Right renal pelvis (tissue), 4 donors: ENCODE measurements at places on chromosomes 4 and X.

DNA sequence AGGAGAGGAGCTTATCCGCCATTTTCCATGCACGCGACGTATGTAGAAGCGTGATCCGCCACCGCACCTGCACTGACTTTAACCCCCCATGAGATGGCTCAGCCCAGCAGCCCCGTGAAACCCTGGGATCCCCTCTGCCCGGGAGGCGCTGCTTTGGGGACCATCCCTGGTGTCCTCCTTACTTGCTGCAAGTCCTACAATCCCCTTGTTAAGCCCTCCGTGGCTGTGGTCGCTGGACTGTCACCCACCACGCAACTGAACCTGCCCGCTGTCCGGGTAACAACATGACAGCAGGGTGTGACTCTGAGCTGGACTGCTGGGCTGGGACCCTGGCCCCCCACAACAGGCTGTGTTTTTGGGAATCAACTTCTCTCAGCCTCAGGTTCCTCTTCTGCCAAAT, 44.7 kb upstream of the MAN2B2 start:
- no peak for DNase-seq

- DNase-seq: no peak
These were observed 11.2 kb upstream of the CCNQ start for GRCh38 chrX:153609917-153610835.

- no peak for DNase-seq
These were observed at the start of gene MGARP for GRCh38 chr4:139279760-139280620. MGARP (minus strand) TSS chr4:139280225; CDS start chr4:139280158, 67 bp downstream.

GRCh38 chrX:111181951-111182350, 86.0 kb downstream of the PAK3 start:
- no peak for DNase-seq

DNA sequence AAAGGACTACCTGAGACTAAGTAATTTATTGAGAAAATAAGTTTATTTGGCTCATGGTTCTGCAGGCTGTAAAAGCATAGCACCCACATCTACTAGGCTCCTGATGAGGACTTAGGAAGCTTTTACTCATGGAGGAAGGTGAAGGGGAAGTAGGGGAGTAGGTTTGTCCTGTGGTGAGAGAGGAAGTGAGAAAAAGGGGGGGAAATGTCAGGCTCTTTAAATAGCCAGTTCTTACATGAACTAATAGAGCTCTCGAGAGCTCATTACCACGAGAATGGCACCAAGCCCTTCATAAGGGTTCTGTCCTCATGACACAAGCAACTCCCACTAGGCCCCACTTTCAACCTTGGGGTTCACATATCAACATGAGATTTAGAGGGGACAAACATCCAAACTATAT, 125.5 kb upstream of the NRK start:
- DNase-seq: no peak

GRCh38 chrX:44871114-44871645, 1.8 kb upstream of the KDM6A start:
- DNase-seq: no peak

GRCh38 chrX:50093625-50094024, 107.2 kb downstream of the AKAP4 start:
- no peak for DNase-seq

DNA sequence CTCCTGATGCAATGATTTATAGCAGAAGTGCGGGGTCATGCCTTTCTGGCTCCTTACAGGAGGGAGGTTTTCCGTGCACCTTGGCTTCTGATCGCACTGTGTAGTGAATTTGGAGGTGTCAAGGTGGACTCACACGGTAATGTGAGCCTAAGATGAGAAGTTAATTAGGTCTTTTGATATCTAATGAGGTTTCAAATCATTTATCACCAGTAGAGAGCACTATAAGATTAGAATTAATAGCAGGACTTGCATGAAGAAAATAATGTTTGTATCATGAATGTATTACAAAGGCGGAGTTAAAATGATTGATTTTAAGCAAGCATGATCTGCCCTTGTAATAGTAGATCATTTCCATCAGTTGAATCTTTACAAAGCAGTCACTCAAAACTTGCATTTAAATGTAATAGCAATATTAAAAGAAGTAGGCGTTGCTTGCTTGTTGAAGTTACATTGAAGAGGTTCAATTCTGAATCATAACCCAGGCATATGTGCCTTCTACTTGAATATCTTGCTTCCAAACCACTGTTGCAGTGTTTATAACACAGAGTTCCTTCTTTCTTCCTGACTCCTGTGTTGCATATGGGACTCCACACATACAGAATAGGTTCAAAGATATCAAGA, 152.1 kb downstream of the FMR1NB start:
- DNase-seq: no peak

DNA sequence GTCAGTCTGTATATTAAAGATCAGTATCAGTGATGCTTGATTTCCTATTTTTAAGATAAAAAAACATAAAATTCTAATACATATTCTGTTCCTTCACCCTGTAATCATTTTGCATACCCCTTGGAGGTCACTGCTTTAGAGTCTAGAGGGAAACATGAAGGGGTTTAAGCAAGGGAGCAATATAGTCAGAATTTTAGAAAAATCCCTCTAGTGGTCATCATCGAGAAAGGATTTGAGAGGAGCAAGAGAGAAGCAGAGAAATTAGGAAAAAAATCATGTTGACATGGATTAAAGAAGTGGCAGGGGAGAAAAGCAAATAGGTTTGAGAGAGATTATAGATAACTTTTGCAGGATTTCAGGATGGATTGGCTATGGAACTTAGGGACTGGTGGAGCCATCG, 11.1 kb downstream of the APEX2 start:
- DNase-seq: no peak

DNA sequence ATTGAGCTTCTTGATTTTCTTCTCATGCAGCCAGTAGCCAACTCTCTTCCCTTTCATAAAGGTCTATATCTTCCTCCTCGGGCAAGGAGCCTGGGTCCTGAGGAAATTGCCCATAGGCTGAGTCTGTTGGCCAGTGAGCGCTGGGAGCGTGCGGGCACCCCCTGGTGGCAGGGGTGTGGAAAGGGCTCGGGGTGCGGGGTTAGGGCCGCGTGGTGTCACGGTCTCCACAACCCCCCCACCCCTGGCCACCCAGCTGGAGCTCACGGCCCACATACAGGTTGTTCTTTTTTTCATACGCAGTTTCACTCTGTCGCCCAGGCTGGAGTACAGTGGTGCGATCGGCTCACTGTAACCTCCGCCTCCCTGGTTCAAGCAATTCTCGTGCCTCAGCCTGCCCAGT, 13.1 kb downstream of the RBM10 start:
- no peak for DNase-seq

GRCh38 chrX:69603566-69604194, 12.2 kb upstream of the EDA start:
- DNase-seq: no peak

DNA sequence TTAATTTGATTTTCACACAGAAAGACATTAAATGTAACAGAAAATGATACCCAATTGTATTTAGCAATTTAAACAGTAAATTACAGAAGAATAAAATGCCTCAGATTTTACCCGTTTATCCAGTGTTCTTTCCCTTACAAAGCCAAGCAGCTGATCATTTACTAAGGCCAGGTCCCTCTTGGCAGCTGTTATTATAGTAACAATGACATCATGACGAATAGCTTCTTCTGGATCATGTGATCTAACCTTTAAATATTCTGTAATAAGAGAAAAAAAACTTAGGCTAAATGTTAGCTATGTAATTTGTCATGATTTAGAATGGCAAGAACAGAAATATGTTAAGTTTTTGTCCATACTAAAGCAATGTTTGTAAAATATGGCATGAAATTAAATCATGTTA, 69.4 kb downstream of the PDS5A start:
- no peak for DNase-seq

- DNase-seq: no peak
These were observed 54.8 kb downstream of the PPP2R2C start for GRCh38 chr4:6417516-6418050.

- DNase-seq: peak; percentile 51
These were observed 92.3 kb upstream of the SLC7A11 start for GRCh38 chr4:138334346-138335016.

GRCh38 chr4:84887824-84888223, 78.7 kb downstream of the WDFY3 start:
- DNase-seq: no peak

GRCh38 chr4:169437299-169438047, 166.7 kb upstream of the SH3RF1 start:
- DNase-seq: no peak

- DNase-seq: no peak
These were observed 22.0 kb downstream of the GUCY1B1 start for GRCh38 chr4:155780775-155781174.

- DNase-seq: no peak
These were observed 61.1 kb upstream of the HCCS start for GRCh38 chrX:11050013-11050412.

DNA sequence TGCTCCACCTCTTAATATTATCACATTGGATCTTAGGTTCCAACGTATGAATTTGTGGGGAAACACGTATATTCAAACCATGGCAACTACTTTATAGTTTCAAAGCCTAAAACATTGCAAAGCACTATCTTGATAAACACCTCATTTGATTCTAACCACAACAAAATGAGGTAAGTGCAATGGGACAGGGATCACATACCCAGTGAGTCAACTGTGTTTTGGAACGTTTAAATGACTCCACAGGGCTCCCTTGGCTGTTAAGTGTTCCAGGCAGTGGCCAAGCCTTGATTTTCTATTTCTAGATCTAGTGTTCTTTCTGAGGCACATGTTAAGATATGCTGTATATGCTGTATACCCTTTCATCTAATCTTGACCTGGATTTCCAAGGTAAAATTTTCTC, 54.5 kb upstream of the C1QTNF7 start:
- DNase-seq: no peak

GRCh38 chrX:6184900-6185515, 43.7 kb downstream of the NLGN4X start:
- no peak for DNase-seq

DNA sequence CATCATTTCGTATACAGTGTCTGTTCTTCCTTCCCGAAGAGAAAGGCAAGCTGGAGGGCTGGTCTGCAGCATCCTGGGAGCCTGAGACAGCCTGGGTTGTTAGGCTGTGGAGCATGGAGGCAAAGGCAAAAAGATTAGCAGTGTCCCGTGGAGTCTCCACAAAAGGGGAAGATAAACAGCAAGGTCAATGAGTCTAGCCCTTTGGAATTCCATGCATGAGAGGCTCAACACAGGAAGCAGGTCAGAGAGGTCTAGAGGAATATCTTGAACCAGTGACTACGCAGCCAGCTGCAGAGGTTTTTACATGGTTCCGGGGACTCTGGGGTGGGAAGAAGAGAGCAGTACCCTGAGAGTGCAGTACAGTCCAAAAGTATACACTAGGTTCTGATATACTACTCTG, 12.2 kb upstream of the MCF2 start:
- no peak for DNase-seq

DNA sequence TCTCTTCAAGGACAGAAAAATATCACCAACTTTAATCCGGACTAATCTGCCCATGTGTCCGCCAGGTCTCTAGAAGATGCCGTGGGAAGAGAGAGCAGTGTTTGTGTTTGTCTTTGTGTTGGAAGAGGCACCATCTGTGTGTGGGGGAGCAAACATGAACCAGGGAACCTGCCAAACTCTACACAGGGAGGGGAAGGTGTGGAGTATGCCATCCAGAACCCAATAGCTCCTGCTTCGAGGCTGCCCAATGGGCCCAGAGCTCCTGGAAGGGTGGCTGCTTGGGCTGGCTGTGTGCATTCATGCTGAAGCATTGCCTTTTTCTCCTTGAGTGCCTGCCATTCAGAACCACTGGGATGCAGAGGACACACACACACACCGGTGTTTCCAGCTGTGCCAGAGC, 536.2 kb downstream of the MID1IP1 start:
- no peak for DNase-seq

GRCh38 chr4:139368998-139369397, 66.7 kb upstream of the NDUFC1 start:
- DNase-seq: peak; percentile 8

DNA sequence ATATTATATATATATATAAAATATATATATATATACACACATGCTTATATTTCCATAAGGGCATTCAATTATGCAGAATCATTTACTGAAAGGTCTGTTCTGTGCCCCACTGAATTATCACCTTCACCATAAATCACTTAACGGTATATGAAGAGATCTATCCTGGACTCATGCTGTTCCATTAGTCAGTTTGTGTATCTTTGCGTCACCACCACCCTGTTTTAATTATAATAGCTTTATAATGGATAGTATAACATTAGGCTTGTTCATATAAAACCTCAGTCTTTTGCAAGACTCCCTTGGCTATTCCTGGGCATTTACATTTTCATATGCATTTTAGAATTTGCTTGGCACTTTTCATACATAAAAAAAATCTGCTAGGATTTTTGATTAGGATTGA, 19.1 kb downstream of the WDR17 start:
- DNase-seq: no peak

GRCh38 chr4:19575924-19576323, 675.8 kb upstream of the SLIT2 start:
- no peak for DNase-seq

GRCh38 chr4:184408684-184409081, 65.7 kb downstream of the IRF2 start:
- DNase-seq: no peak

DNA sequence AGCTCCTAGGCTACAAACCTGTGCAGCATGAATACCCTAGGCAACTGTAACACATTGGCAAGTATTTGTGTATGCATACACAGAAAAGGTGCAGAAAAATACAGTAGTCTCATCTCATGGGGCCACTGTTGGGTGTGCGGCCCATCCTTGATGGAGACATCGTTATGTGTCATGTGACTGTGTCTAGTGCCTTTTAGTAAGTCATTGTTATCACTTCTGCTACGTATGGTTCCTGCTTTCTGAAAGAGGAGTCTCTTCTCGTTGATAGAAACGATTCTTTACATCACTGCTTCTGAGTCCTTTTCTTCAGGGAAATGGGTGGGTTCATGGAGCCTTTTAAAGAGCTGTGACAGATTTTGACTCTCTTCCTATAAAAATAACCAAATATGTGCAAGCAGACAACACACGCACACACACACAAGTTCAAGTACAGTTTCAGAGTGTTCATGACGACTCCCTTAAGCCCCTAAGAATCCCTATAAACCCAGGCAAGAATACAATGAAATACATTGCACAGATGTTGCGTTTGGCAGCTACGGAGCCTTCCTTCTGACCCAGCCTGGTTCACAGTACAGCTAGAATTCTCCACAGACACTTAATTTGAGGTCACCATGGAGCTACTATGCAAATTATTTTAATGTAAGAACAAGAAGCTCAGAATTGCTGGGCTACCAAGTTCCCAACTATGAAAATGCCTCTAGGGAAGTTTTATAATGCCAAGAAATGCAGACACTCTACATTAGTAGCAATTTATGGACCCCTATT, 10.2 kb upstream of the STK32B start:
- DNase-seq: no peak

DNA sequence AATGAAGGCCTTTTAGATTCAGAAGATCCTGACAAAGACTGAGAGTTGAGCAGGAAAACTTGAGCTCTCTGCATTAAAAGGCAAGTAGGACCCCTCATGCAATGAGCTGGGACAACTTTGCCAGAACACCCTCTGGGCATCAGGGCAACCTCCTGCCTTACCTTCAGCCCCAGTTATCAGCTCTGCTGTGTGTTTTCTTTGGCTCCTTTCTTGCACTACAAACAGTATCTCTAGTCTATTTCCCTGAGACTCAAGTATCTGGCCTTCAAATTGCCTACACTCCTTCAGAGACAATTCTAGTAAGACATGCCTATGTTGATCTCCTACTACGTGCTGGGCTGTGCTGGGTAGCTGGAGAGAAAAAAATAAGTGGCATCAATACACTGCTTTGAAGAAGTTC, 192.2 kb downstream of the MID1IP1 start:
- no peak for DNase-seq

GRCh38 chr4:180860089-180860720, 1383.0 kb upstream of the TENM3 start:
- DNase-seq: no peak
